ENCODE measurements at places on chromosomes 2 and 18.

- no peak for DNase-seq
Measured at GRCh38 chr2:86021396-86022378, 84.0 kb downstream of the POLR1A start.

DNA sequence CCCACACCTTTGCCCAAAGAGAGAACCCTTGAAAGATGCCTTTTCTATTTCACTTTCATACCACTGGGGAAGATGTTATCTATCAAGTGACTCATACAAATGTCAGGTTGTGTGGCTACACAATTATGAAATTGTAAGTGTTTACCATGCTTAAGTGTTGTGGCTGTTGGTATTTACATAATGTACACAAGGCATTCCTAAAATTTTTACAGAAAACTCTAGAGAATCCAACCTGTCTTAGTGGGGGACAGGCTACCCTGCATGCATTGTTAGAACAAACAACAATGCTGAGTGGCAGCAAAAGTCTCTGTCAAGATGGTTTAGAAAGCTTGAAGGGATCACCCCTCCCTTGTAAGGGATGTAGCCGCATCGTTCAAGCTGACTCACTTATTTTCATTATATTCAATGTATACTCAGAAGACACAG, 5.5 kb upstream of the MGAT4A start:
- DNase-seq, result no peak

DNA sequence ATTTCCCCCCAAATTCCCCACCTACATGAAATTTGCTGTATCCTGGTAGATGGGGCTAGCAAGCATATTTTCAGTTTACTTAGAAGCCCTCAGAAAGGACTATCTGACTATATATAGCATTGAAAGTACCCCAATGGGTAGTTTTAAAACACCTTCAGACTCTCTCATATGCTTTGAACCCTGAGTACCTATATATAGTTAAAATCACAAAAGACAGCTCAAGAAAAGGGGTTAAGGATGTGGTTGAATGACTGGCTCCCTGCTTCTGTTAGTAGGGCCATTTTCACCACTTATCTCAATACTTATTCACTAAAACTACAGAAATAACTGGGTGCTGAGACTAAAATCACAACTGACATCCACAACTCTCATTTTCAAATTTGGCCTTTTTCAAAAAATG, 18.5 kb downstream of the WDPCP start:
- no peak for DNase-seq

GRCh38 chr2:233122541-233122940, 62.4 kb downstream of the INPP5D start:
- no peak for DNase-seq

- DNase-seq, result no peak
Measured at GRCh38 chr2:39665811-39666490, at the start of gene TMEM178A. TSS of gene TMEM178A (plus strand) at chr2:39665917. CDS start at chr2:39665975, 58 bp downstream.

DNA sequence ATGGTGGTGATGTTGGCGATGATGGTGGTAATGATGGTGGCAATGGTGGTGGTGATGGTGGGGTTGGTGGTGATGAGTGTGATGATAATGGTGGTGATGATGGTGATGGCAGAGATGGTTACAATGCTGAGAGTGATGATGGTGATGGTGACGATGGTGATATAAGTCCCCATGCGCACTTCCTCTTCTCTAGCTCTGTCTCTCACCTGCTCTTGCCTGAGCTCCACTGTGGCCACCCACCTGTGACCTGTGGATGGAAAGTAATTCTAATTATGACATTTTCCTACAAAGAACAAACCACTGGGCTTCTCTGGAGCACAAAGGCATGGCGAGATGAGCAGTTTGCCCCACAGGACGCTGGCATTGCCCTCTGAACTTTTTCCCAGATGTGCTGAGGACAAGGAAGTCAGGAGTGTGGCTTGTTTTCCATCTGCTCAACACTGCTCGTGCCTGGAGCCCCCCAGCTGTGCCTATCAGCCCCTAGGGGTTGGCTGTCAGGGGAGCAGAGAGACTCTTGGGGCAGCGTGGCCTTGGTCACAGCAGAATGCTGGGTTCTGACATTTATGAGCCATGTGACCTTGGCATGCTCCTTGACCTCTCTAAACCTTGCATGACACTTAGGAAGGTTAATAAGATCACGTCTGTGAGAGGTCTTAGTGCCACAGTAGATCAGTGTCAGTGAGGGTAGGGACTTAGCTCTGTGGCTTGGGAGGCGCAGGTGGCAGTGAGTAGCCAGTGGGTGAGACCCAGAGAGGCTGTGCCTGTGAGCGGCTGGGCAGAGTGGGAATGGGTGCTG, 68.4 kb downstream of the RRM2 start:
- DNase-seq, result no peak

DNA sequence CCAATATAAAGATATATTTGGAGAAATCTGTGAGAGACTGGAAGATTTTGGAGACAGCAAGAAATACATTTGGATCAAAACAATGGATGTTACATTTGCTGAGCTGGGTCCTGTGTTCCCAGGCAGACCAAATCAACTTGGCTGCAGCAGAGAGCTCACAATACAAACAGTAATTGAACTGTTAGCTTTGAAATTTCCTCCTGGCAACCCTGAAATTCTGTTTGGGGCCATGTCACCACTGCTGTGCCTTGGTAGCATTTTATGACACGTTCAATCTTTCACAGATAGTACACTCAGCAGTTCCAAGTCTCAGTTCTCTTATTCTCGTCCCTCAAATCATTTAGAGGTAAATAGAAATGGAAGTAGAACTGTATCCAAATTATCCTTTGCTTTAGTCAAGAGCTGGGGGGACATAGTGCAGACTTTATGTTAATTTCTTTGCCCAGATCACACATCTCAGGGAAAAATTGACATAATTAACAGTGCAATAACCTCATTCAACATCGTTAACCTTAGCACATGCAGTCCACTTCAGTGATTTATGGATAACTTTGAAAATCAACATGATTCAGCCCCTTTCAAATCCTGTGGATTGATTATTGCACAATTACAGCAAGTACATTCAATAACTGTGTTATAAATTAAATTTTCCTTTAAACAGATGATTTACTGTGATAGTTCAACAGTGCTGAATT, 277.4 kb upstream of the MC4R start:
- no peak for DNase-seq

DNA sequence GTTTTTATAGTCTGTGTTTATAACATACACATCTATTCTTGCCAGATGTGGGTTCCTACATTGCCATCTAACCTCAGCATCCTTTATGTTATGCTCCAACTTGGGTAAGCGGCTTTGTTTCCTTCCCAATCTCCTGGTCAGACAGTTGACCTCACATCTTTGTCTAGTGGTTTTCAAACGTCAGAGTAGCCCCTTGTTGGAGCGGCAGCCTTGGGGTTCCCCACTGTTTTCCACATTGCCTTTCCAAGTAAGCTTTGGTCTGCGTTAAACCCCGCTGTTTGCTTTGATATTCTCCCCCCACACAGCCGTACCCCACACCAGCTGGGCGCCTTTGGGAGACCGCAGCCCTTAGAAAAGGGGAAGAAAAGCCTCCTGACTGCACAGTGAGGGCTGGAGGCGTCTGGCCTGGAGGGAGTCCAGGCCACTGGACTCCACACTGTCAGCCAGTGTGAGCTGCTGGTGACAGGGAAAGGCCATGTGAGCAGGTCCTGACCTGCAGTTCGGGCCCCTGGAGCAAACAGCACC, 83.3 kb downstream of the MALT1 start:
- no peak for DNase-seq

DNA sequence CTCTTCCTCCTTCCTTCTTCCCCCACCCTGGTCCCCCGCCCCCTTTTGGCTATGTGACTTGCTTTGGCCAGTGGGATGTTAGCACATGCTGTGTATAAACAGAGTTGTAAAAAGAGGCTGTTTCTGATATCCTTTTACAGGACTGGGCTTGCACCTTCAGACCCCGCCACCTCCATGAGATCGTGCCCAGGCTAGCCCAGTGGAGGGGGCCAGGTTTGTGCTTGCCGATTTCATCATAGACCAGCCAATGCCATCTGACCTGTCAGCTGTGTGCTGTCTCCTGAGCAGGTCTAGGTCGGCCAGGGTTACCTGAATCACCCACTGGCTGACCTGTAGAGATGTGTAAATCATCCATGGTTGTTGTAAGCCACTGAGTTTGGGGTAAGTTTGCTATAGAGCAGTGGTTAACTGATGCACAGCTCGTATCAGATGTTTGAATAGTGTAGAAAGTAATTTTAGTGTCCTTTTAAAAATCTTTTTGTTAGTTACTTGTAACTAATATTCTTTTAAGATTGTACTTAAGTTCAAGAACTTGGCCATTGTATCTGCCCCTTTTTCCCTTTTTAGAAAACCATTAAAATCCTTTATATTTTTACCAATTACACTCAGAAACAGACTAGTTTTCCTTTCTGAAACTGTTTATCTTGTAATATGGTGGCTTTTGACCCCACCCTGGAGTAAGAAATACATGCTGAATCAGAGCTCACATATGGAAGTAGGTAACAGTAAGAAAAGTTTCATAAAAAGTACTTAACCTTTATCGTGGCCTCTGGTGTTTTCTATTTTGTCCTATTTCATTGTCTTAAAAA, 122.0 kb upstream of the MGAT5 start:
- no peak for DNase-seq

DNA sequence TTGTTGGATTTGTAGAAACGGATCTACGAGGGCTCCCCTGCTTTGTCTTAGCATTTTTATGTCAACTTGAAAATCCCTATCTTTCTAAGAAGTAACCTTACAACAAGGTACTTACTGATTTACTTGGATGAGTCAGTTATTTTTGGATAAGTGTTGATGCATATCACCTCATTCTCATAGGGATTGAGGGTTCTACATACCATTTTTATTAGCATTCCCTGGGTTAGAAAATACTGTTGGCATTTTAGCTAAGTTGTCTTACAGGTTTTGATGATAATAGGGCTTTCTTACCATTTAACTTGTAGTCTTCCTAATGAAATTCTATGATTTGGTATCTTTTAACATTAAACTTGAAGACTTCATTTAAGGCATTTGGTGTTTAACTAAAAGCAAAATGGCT, 125.2 kb downstream of the UBE2E3 start:
- no peak for DNase-seq

DNA sequence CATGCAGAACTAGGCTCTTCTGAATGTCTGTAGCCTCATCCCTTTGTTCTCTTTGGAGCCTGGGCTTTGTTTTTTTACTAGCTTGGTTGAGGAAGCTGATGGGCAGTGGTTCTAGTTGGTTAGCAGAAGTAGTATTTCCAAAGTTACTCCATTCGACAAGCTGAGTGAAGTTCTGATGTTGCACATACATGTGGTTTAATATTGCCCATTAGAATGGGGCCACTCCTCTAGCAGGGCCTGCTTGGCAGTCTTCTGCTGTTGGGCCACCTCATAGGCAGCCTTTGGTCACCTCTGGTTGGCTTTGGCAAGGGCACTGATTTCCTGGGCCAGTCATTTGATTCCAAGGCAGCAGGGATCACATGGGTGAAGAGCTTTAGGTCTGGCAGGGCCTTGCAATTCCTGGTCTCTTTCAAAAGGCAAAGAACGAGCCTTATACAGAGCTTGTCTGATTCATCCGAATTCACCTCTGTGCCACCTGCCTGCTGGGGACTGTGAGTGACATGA, 2.5 kb downstream of the RPIA start:
- DNase-seq, result no peak

- peak; percentile 67 for DNase-seq
Measured at GRCh38 chr2:43311276-43311675, 84.9 kb upstream of the ZFP36L2 start.

DNA sequence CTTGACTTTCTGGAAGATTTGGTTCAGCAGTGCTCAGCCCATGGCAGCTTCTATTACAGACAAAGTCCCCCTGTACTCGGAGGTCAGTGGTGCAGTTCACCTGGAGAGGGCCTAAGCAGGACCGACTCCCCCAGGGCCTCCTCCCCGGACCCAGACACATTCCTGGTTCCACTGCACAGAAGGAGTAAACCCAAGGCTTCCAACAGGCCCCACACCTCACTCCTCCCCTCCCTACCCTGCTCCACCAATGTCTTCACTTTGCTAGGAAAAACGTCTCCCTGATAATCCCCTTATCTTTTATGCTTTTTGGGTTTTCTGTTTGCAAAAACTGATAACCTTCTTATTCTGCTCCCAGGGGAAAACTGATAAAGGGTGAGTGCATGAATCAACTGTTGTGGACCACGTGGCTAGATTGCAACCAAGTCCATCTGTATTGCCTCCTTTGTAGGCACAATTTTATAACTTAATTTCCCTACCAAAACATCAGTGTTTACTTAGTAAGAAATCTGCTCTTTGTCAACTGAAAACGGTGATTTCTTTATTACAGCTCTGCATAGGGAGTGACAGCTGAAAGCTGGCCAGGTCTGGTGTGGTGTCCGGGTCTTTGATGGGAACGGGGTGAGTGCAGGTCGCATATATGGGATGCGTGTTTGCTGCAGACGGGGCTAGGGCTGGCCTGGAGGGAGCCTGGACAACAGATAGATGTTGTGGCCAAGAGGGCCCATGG, 202.5 kb downstream of the GLI2 start:
- DNase-seq, result no peak

GRCh38 chr18:36096955-36097354, 29.6 kb upstream of the RPRD1A start:
- no peak for DNase-seq

GRCh38 chr2:207516206-207516605, 13.6 kb upstream of the CREB1 start:
- no peak for DNase-seq

Measured in fibroblast of skin of left quadriceps (primary cell).